Stimulated activated CD4-positive, alpha-beta T cell treated with anti-CD3 and anti-CD28 coated beads, Interleukin-2, amount 100 ng/mL, for 24 hours (primary cell): ENCODE measurements at places on chromosomes 1 and 21.

GRCh38 chr21:29753216-29753615 is 186.6 kb downstream of the GRIK1 start:
- no peak for DNase-seq

- DNase-seq: no peak
Observed at GRCh38 chr1:94323311-94324177, 86.2 kb upstream of the ARHGAP29 start.

GRCh38 chr1:174949061-174949460 is 50.7 kb upstream of the CACYBP start:
- DNase-seq: no peak

- no peak for DNase-seq
Observed at GRCh38 chr1:41045740-41046139, 24.2 kb upstream of the SLFNL1 start.

DNA sequence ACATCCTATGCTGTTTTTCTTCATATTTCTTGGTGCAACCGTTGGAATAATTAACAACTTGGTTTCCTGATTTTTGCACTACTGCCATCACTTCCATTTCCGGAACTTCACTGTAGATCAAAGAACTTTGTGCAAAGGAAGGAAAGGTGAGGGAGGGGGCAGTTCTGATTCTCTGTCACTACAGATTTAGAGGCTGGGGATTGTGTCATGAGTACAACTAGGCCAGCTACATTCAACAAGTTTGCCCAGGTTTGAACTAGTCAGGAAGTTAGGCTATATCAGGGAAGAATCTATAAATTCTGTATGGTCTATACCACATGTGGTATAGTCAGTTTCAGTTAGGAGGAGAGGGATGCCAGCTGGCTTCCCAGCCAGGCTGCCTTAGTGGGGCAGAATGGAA is 84.2 kb downstream of the RGL1 start:
- DNase-seq: no peak

GRCh38 chr1:238466459-238466858 is 575.7 kb upstream of the ZP4 start:
- no peak for DNase-seq

DNA sequence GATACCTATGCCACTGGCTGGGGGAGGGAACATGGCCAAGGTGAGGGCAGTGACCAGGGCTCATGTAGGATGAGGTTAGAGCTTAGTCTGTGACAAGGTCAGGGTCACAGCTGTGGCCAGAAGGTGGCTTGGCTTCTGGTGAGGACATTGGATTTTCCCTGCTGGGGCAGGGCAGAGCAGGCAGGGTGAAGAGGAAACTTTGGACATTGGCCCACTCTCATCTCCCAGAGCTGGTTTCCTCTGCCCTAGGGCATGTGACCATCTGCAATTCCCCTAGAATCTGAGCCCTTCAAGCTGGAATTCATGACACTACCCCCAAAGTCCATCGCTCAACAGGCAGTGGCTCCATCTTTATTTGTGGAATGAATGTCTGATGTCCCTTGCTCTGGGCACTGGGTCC is 5.3 kb downstream of the DMBX1 start:
- DNase-seq: no peak

GRCh38 chr1:26922901-26923300 is 1.4 kb downstream of the NUDC start:
- DNase-seq: no peak

DNA sequence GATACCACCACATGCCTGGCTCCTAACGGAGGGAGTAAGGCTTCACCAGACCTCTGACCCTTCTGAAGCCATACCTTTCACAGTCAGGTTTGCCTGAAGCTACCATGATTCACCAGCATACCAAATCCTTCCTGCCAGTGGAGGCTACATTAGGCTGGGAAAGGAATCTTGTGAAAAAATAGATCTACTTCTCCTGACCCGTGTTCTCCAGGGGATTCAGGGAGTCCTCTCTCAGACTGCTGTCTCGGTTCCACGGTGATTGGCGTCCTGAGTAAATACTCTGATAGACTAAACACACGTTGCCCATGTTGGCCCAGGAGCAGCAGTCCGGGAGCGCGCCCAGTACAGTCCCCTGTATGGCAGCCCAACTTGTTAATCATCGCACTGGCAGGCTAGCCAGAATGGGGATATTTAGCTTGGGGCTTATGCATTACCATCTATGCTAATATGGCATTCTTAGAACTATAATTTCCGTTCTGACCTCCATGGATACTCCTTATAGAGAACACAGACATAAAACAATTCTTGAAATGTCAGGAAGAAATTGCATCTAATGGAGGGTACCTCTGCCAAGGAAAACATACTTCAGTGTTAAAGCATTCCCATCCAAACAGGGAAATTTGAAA is 173.2 kb downstream of the ROR1 start:
- DNase-seq: no peak

DNA sequence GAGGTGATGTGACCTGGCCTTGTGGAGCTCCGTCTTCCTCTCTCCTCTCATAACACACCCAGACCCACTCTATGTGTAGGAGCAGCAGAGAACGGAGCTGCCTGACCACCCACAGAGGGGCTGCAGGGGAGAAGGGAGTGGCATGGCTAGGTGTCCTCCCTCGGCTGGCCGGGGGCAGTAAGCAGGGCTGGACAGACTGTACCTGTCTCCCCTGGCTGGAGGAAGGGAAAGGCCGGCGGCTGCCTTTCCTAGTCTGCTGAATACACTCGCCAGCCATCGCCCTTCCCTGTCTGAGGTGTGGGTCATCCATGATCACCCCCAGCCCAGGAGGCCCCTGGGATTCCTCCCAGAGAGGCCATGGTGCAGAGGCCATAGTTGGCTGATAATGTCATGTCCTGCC is 187.2 kb upstream of the AJAP1 start:
- DNase-seq: no peak

GRCh38 chr1:4978660-4979390 is 324.4 kb downstream of the AJAP1 start:
- DNase-seq: no peak

GRCh38 chr1:245798349-245798711 is 643.5 kb downstream of the KIF26B start:
- DNase-seq: no peak
